ENCODE measurements at places on chromosomes 4 and X.
A peak's percentile ranks its signal among the peaks of the same experiment; 100 is the strongest.

DNA sequence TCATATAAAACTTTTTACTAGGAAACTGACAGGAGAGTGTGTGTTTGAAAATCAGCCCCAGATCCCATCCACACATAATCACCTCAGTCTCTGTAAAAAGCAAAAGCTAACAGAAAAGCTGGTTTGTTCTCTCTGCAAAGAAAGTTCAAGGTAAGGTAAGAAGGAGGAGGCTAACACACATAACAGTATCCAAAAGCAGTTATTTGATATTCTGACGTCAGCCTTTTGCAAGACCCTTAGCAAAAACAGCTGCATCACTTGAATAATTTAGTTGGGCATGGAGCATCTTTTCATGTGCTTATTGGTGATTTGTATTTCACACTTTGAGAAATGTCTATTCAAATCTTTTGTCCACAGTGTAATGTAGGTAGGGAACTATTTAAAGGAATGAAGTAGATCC, 5.5 kb downstream of the TCEAL9 start:
- DNase-seq = no peak

GRCh38 chr4:156173486-156173885, 219.8 kb upstream of the CTSO start:
- DNase-seq = no peak

- no peak for DNase-seq
These were observed 99.3 kb downstream of the IRF2 start for GRCh38 chr4:184375027-184375426.

GRCh38 chr4:24689212-24689611, 104.9 kb upstream of the DHX15 start:
- no peak for DNase-seq

DNA sequence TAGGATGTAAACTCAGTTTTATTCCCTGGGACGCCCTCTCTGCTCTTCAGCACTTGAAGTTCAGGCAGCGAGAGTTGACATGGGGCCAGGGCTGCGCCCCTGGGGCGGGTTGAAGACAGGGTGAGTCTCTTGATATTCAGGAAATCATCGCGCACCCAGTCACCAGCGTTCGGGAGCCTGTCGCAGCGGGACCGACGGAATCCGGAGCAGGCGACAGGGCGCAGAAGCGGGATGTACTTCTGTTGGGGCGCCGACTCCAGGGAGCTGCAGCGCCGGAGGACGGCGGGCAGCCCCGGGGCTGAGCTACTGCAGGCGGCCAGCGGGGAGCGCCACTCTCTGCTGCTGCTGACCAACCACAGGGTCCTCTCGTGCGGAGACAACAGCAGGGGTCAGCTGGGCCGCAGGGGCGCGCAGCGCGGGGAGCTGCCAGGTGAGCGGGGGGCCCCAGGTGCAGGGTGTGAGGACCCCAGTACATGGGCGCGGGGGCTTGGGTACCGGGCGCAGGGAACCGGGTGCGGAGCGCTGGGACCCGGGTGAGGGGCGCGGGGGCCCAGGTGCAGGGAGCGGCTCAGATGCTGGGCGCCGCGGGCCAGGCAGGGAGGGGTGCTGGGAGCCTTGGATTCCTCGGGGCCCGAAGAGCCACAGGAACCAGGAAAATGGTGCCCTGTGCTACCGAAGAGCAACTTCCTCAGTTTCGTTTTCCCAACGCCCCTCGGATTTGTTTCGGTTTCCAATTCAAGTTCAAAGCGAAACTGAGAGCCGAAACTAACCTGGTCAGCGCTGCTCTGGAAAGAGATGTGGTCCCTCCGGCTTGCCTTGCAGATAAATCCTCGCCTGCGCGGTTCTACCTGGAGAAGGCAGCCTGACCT, at the start of gene HERC6:
Gene HERC6 (plus strand): TSS at position 162 of the 869 bp plus-strand sequence. CDS start 70 bp downstream, at position 232.
- DNase-seq = peak; percentile 15

DNA sequence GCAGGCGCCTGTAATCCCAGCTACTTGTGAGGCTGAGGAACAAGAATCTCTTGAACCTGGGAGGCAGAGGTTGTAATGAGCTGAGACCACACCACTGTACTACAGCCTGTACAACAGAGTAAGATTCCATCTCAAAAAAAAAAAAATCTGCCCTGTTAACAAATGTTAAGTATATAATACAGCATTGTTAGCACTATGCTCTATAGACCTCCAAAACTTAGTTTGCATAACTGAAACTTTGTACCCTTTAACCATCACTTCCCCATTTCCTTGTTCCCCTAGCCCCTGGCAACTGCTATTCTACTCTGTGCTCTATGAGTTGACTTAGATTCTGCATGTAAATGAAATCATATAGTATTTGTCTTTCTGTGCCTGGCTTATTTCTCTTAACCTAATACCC, 76.7 kb downstream of the TAB3 start:
- DNase-seq = no peak

- DNase-seq = no peak
These were observed 36.8 kb upstream of the IL1RAPL1 start for GRCh38 chrX:28550331-28550872.

DNA sequence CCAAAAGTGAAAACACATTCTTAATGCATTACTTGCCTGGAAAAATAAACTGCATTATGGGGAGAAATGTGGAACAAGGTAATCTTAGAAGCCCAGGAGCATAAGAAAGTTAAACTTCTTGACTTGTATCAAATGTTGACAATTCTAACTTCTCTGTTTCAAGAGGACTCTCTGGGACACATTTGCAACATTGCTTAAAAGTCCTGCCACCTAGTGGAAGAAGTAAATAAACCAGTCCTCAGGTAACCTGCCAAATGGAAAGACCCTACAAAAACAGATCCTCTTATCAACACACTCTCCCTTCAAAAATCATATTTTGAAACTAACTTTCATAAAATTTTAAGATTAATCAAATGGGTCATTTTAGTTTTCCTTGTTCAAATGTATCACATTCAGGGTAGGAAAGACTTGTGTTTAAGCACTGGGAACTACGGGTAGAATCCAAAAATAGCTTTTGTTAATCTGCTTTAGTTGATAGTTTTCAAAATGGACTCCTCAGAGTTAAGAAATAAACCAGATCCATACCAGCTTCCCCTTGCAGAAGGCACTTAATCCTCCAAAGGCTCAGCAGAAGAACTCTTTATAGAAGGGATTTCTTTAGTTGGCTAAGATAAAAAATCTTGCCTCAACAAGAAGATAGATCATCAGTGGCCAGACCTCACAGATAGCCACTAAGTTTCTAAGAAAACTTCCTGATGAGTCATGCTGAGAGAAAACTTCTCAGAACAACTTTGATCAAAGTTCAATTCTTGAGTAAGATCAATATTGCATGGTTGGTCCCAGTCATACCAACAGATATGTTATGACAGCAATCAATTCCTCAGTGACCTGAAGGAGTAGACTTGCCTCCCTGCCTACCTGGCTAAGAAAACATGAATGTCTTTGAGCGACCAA, 141.7 kb downstream of the HHIP start:
- no peak for DNase-seq

DNA sequence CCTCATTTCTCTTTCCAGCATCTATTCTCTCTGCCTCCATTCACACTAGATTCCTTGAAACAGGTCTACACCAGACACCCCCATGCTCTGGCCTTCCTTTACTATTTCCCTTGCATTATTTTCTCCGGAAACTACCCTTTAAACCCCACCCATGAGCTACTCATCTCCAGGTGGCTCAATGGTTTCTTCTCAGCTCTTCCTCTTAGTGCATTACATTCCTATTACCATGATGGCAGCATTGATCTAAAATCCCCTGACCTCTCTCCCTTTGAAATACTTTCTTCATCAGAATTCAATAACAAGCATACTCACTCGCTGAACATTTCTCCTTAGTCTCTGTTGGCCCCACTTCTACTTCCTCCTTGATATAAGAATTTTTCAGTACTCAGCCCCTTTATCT, 94.6 kb downstream of the SYNPO2 start:
- no peak for DNase-seq

DNA sequence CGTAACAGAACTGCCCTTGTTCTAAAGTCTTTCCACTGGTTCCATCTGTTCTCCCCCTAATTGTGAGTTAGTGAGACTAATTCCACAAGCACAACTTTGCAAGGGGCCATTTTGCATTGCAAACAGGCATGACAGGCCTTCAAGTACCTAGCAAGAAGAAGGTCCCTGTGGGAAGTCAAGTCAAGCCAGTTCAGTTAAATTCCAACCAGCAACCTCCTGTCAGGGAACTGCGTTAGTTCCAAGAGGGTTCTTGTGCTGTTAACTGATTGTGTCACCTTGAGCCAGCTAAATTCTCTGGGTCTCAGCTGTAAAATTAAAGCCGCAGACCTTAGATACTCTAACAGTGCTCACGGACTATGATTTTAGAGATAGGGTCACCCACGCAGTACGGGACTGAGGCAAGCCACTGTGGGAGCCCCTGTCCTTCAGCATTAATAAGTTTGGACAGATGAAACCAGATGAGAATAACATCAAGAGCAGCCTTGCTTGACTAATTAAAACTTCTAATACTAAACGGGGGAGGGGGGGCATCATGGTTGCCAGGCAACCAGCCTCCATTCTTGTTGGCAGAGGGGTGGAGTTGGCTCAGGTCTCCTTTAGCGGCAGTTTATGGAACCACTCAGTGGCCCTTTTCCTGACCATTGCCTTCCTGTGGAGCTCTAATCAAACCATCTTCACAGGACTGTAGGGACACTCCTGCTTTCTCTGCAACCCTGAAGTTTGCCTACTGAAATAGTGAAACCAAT, 24.1 kb upstream of the TMEM150C start:
- no peak for DNase-seq

- no peak for DNase-seq
These were observed 330.9 kb downstream of the SPOCK3 start for GRCh38 chr4:166903408-166903807.

GRCh38 chr4:108036213-108036612, 46.5 kb downstream of the HADH start:
- DNase-seq = no peak

- DNase-seq = no peak
These were observed 310.2 kb downstream of the ASMT start for GRCh38 chrX:1925053-1925481.

DNA sequence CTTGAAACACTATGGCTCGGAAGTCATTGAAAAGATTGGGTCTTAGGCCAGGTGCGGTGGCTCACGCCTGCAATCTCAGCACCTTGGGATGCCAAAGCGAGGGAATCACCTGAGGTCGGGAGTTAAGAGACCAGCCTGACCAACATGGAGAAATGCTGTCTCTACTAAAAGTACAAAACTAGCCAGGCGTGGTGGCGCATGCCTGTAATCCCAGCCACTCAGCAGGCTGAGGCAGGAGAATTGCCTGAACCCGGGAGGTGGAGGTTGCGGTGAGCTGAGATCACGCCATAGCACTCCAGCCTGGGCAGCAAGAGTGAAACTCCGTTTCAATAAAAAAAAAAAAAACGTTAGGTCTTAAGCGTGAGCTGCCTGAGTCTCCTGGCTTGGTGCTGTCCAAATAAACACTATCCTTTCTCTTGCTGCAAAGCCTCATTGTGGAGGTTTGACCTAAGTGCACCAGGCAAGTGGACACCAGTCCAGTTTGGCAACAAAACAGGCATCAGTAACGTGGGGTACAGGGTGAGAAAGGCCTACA, 185.9 kb downstream of the DHRSX start:
- no peak for DNase-seq

GRCh38 chr4:24816797-24817196, 21.4 kb downstream of the SOD3 start:
- no peak for DNase-seq

- DNase-seq = no peak
These were observed 77.6 kb downstream of the CCKAR start for GRCh38 chr4:26412381-26413372.

DNA sequence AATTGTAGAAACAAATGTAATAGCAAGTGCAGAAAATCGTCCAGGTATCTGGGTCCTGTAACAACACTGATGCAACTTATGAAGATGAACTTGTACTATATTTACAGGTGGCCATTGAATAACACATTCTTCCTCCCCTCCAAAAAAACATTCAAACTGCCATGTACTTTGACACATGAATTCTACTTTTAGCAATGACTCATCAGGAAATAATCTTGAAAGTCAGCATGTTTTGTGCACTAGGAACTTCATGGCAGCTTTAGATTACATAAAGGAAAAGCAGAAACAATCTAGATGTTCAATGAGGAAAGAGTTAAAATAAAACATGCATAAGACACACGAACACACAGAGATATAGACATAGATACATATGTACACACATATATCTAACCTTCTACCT, 2.5 kb downstream of the PABPC1L2A start:
- no peak for DNase-seq

- no peak for DNase-seq
These were observed 28.0 kb downstream of the PCGF3 start for GRCh38 chr4:733631-733980.

DNA sequence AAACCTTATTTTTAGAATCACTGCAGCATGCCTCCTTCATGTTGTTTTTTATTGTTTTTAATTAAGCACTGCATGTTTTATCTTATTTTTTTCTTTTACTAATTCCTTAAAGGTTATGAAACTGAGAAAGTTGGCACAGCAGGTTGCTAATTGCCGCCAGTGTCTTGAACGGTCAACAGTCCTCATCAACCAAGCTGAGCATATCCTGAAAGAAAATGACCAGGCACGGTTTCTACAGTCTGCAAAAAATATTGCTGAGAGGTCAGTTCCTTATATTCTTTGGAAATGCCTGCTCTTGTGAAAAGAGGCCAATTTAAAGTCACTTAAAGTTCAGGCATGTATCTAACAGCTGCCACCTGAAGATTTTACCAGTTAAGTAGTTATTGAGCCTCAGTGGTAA, 76.8 kb downstream of the TEX13B start:
- DNase-seq = no peak

GRCh38 chr4:82954212-82954611, 53.7 kb downstream of the THAP9 start:
- no peak for DNase-seq

DNA sequence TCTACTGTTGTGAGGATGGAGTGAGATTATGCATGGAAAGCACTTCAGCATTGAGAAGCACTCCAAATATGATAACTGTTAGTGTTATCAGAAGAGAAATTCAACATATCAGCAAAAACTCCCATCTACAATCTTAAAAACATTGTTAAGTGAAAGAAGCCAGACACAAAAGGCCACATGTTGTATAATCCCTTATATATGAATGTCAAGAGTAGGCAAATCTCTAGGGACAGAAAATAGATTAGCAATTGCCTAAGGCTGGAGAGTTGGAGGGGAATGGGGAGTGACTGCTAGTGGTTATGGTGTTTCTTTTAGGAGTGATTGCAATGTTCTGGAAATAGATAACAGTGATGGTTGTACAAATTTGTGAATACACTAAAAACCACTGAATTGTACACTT, 122.5 kb upstream of the LNX1 start:
- no peak for DNase-seq

DNA sequence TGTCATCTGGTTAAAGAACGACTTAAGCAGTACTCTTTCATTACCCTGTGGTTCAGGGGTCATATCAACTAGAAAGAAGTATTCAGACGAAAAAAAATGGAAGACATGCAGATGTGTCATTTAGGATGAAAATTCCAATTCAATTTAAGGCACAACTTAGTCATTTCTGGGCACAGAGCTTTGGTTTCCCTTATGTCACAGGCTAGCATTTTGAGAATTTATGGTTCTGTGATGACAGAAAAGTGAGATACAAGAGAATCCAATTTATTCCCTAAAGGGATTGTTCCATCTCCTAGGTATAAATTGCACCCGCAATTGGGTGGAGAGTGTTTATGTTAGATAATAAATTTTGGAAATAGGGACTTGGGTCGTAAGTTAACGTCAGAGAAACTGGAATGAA, 306.6 kb downstream of the STK32B start:
- no peak for DNase-seq
